HCEC 1CT (cell line): ENCODE measurements at places on chromosomes 1 and 21.

- no peak for DNase-seq
These were observed 20.6 kb downstream of the GPR3 start for GRCh38 chr1:27413004-27413403.

DNA sequence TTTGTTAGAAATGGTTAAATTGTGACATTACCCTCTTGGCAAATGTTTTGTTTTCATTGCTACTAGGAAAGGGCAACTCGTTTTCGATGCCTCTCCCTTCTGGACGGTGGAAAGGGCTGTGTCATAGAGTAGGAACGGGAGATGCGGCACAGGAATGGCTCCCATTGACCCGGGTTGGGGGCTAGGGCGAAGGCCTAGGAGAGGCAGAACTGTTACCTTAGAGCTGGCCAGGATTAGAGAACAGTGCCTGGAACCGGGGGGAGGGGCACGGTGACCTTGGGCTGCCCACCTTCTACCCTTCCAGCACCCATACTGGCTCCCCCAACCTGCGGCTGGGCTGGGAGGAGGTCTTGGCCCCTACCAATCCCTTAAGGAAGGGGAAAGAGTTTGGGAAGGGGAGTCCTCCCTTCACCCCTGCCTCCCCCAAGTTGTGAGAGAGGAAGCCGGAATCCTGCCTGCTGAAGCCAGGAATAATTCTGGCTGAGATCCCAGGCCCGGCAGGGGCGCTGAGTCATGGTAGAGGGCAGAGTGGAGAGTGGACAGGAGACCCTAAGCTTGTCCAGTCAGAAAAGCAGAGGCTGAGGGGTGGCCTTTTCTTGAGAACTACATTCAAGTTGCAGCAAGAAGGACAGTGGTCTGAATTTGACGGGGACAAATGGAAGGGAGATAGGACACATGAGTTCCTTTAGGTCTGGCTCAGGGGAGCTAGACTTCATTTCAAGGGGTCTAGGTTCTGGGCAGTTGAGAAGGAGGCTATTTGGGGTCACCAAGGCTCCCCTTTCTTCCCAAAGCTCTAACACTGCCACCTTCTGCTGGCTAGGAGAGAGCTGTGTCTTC, 8.2 kb downstream of the LMNA start:
- peak; percentile 89 for DNase-seq

DNA sequence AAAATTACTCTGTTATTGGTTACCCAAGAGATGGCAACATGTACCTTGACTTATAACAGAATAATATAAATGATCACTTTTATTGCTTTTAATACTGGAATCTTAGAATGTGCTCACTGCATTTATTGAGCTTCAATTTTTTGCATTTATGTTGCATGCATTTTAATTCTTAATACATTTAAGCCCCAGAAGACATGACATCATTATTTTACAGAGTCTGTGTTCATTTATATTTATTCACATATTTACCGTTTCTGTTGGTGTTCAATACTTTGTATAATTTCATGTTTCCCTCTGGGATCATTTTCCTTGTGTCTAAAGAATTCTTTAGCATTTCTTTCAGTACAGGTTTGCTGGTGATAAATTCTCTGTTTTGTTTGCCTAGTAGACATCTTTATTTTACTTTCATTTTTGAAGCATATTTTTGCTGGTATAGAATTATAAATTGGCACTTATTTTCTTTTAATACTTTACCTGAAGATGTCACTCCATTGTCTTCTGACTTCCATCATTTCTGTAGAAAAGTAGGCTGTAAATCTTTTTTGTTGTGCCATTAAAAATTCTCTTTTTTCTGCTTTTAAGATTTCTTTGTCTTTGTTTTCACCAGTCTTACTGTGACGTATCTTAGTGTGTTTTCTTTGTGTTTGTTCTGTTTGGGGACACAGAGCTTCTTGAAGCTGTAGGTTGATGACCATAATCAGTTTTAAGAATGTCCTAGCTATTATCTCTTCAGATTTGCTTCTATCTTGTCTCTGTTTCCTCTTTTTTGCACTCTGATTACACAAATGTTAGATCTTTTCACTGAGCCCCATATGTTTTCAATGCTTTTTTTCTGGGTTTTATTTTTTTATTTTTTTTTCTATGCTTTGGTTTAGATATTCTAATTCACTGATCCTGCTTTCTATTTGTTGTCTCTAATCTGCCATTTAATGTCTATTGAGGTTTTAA, 26.9 kb downstream of the DISP3 start:
- no peak for DNase-seq

GRCh38 chr1:198254948-198255347, 98.2 kb downstream of the NEK7 start:
- no peak for DNase-seq

DNA sequence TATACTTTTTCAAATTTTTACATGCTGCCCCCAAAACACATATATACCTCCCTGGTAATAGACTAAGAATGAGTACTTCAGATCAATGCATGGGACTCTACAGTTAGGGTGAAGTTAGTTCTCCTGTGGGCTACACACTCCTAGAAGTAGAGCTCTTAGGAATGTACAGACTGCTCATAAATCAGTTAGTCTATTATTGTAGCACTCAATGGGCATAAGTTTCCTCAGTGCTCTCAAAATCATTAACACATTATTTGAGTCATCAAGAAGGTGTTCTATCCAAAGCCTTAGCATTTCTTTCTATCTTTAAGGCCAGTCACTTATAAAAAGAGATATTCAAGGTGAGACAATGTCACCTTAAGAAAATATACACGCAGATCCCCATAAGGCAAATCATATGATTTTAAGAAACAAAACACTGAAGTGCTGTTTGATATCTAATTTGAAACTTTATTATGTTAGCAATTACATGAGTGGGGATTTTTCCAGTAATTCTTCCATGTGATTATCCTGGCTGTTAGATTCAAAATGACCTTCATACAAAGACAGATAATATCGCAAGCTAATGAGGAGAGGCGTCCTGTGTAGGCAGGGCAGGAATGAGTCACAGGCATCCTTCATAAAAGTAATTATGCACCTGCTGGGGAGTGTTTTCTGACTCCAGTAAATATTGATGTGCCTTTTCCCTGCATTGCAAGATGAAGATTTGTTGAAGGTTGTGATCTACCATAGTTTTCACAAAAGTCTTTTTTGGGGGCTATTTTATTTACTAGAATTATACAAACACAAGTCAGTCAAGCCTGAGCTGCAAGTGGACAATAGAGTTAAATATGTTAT, 167.2 kb upstream of the ATP1B1 start:
- no peak for DNase-seq

- peak; percentile 14 for DNase-seq
These were observed 45.3 kb upstream of the PODN start for GRCh38 chr1:53016705-53017104.

DNA sequence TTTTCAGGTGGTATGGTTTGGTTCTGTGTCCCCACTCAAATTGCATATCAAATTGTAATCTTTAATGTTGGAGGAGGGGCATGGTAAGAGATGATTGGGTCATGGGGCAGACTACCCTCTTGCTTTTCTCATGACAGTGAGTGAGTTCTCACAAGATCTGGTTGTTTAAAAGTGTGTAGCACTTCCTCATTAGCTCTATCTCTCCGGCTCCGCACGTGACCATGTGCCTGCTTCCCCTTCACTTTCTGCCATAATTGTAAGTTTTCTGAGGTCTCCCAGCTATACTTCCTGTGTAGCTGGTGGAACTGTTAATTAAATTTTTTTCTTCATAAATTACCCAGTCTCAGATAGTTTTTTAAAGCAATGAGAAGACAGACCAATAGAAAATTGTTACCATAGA, 843.2 kb downstream of the AMY1C start:
- no peak for DNase-seq

DNA sequence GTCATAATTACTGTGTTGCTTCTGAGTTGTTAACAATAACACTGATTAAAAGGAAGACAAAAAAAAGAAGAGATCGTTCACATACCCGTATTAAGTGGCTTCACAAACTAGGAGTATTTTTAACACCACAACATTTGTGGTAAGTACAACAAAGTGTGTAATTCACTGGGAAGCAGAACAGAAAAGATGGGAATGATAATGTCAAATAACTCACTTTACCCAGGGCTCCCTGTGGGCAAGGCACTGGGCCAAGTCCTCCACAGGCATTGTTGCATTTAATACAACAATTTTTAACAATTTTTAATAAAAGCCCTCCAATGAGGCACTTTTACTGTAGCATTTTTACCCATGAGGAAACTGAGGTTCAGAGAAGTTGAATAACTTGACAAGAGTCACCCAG, 385.0 kb upstream of the ST6GALNAC5 start:
- no peak for DNase-seq

GRCh38 chr1:150061632-150062101, 5.9 kb upstream of the VPS45 start:
- peak; percentile 90 for DNase-seq

DNA sequence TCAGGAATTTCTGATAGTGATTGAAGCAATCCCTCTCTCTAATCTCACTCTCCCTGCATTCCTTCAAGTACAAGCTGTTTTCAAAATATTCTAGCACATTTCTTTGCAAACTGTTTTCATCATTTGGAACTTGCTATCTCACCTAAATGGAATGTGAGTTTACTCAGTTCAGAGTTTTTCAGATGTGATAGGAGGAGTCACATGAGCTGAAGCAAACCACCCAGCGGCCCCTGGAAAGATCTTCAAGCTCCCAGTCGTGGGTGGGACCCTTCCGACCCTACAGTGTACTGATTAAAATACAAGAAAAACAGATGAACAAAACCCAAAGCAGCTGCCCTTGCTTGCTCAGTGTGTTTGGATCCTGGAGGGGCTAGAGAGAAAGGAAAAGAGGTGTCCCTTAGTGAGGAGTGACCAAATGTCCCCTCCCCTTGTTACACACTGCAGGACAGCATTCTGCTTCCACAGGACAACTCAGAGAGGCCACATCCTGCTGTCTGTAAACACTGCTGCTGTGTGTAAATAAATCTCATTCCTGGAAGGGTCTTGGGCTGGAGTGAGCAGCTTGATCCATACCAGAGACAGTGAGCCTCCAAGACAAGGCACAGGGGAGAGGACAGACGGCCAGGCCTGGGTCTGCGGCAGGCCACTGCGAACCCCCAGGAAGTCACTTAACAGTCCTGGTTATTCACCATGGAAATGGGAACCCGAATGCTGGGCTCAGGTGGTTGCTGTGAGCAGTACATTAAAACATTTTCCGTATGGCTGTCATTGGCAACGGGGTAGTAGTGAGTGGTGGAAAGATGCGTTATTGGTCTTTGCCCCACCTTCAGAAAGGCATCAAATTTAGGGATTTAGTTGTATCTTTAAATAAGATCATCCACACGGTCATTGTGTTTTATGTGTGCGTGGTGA, 229.2 kb downstream of the RHOU start:
- DNase-seq, result peak; percentile 55

- DNase-seq, result no peak
These were observed 18.3 kb upstream of the UAP1 start for GRCh38 chr1:162543228-162543627.

DNA sequence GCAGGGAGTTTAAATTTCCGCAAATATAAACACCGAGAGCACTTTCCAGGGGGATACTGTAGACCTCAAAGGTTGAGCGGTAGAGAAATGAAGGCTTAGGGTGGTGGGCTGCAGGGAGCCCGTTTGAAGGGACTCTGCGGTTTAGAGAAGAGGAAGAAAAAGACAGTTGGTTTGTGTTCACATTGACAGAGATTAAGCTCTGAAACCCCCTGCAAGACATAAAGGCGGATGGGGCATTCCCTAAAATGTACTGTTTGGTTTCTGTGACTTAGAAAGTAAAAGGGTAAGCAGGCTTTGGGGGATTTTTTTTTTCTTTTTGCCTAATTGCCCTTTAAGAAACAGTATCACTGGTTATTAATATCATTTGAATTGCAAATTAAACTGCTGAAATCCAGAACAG, 1.3 kb downstream of the KAZN start:
- DNase-seq, result no peak

GRCh38 chr1:222829868-222830267, 15.0 kb downstream of the DISP1 start:
- peak; percentile 58 for DNase-seq

DNA sequence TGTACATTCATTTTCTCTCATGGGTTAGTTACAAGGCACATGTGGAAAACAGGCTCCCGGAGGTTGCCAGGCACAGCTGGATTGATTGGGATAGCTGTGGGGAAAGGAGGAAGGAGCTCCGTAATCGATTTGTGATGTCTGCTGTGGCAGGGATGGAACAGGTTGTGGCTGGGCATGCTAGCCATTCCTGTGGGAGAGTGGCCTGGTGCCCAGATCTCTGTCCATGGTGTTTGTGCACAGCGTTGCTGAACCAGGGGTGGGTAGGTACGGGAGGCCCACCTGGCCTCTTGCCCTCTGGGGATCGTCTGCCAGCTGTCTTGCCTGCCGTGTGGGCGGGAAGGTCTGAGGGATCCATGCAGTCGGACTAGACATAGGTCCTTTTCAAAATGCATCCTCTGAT, 302.8 kb upstream of the VAMP3 start:
- DNase-seq, result no peak

DNA sequence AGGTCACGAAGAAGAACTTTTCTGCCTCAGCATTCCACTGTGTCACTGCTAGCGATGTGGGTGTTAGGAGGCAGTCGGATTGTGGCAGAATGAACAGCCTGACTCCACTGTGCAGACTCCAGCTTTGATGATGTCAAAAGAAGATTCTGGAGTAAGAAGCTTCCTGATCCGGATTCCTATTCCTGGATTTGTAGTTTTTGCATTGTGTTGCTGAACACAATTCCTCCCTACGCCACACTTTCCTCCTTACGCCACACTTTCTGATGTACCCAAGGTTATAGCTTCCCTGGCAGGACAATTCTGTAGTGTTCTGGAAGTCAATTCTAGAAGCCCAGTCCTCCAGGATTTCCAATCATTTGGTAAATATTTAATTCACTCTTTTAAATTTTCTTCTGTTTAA, 665.2 kb upstream of the ADGRL2 start:
- no peak for DNase-seq

- peak; percentile 55 for DNase-seq
These were observed 105.9 kb downstream of the GPATCH2 start for GRCh38 chr1:217524787-217525520.

- DNase-seq, result peak; percentile 57
These were observed at the start of gene ZDHHC18 for GRCh38 chr1:26826261-26827105. Gene ZDHHC18 (plus strand): TSS chr1:26826688. CDS start chr1:26826805, 117 bp downstream.

GRCh38 chr1:71298633-71299032, 217.8 kb upstream of the ZRANB2 start:
- peak; percentile 28 for DNase-seq

GRCh38 chr21:25503981-25504380, 103.3 kb downstream of the MRPL39 start:
- no peak for DNase-seq

DNA sequence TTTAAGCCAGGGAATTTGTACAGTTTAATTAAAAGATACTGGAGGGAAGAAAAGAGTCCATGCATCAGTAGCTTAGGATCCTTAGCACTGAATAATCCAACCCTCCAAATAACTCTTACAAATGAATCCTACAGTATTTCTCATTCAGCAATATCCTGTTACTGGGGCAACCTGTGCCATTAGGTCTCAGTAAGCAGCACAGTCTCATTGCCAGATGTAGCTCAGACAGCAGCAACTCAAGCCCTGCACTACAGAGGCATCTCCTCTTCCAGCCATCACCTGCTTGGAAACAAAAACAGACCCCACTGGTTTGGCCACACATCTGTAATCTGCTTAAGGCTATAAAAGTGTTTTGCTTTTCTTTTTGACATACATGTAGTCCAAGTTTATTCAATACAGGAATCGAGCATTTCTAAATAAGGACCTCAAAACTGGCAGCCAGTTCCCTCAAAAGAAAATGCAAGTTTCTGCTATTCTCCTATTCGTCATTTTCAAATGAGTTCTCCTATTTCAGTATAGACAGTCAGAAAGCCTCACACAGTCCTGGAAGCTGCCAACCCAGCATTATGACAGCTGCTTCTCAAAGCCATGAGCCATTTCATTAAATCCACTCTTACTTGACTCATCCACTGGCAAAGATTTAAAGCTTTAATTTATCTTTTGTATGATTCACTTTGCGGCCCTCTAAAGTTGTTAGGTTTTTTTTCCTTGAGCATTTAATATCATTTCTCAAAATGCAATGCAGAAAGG, 129.0 kb downstream of the APP start:
- DNase-seq, result peak; percentile 81
